ENCODE measurements at places on chromosomes 2 and 18. TPM values are rescaled to one million over a fixed set of nuclear protein-coding genes. Genes with fewer than 3 reads are reported as not detected.

GRCh38 chr2:196249171-196249570 lies 77.8 kb upstream of the STK17B start:
- H3K36me3 ChIP-seq: no peaks in the 10 kb centered on the region
- no peak for DNase-seq
- peaks cover 12% of the 10 kb centered on the region for H3K4me1 ChIP-seq
- H3K27ac ChIP-seq: no peak overlapping the region
- H3K4me3 ChIP-seq: no peak overlapping the region
- no peaks in the 10 kb centered on the region for H3K27me3 ChIP-seq

The RRM2 gene
- total RNA-seq: 169 TPM

DNA sequence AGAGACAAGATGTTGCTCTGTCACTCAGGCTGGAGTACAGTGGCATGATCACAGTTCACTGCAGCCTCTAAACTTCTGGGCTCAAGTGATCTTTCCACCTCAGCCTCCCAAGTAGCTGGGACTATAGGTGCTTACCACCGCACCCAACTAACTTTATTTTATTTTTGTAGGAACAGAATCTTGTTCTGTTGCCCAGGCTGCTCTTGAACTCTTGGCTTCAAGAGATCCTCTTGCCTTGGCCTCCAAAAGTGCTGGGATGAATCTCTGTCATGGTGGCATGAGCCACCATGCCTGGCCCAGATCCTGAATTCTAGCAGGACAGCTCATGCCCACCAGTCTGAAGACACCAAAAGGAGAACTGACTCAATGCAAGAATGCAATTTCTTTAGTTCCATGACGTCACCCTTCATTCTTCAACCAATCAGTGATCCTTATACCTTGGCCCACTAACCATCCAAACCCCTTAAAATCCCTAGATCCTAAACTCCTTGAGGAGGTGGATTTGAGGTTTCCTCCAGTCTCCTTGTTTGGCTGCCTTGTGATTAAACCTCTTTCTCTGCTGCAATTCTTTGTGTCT lies 25.6 kb upstream of the CXXC1 start:
- H3K4me3 ChIP-seq: no peak overlapping the region
- H3K27me3 ChIP-seq: no peaks in the 10 kb centered on the region
- no peak overlapping the region for H3K27ac ChIP-seq
- H3K36me3 ChIP-seq: no peaks in the 10 kb centered on the region
- no peaks in the 10 kb centered on the region for H3K4me1 ChIP-seq

The SETBP1 gene
- 4.0 TPM for total RNA-seq

DNA sequence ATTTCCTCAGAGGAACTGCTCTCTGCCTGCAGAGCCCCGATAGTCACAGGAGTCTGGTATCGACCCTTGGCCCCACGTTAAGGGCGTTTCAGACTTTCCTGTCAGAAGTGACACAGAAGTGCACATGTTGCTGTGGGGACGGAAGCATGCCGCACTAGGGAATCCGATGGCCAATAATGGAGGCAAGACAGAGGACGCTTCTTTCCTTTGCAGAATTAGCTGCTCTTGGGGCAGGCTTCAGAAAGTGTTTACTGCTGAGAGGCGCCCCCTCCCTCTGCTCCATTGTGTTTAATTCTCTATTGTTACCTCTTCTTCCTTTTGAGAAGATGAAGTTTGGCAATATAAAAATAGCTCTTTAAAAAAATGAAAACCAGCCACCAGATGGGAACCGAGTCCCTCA lies 118.6 kb upstream of the EML6 start:
- peaks cover 23% of the 10 kb centered on the region for H3K4me1 ChIP-seq
- H3K27ac ChIP-seq: peak overlapping the region; percentile 30
- H3K27me3 ChIP-seq: no peaks in the 10 kb centered on the region
- H3K4me3 ChIP-seq: no peak overlapping the region
- no peaks in the 10 kb centered on the region for H3K36me3 ChIP-seq

The SCN2A gene
- total RNA-seq: not detected

The CROCC2 gene
- total RNA-seq: not detected

DNA sequence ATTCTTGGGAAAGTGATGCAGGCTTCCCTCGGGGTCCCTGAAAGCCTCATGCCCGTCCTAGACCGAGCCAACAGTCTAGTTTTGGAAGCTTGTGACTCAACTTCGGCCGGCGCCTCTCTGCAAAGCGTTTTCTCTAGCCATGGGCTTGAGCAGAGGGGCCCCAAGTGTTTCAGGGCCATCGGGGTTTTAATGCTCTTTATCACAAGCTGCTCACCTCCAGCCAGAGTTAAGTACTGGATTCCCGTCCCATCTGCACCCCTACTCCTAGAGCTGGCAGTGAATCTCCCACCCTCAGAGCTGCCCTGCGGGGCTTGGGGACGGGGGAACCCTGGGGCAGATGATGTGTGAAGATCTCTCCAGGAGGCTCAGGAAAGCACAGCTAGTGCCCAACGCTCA lies 7.3 kb downstream of the RAX start:
- H3K27me3 ChIP-seq: no peaks in the 10 kb centered on the region
- DNase-seq: no peak
- H3K4me3 ChIP-seq: no peak overlapping the region
- no peaks in the 10 kb centered on the region for H3K36me3 ChIP-seq
- no peaks in the 10 kb centered on the region for H3K4me1 ChIP-seq
- no peak overlapping the region for H3K27ac ChIP-seq

DNA sequence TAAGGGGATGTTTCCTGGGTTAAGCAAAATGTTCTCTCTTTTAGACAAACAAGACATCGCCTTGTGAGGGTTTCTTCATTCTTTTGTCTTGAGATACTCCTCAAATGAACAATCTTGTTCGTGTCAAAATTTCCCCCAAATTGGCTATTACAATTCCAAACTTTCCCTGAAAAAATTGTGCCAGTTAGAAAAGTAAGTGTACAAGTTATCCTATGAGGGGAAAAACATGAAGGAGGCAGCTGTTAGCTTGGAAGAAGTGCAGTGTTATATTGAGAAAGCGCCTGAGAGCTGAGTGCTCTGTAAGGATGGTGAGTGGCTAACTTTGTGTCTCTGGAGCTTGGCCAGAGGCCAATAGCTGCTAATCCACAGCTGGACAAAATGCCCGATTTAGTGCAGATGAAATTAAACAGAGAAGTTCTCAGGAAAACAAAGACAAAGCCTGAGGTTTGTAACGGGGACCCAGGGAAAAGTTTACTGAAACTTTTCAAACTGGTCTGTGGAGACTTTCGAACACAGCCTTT lies 14.1 kb upstream of the PLEKHH2 start:
- no peaks in the 10 kb centered on the region for H3K27me3 ChIP-seq
- no peak overlapping the region for H3K4me3 ChIP-seq
- DNase-seq: no peak
- H3K36me3 ChIP-seq: no peaks in the 10 kb centered on the region
- H3K27ac ChIP-seq: no peak overlapping the region

The UGT1A8 gene
- total RNA-seq: 0.50 TPM

The C2orf80 gene
- not detected for total RNA-seq

GRCh38 chr2:95024960-95025405 lies 525 bp upstream of the MAL start:
- no peak overlapping the region for H3K4me3 ChIP-seq
- no peaks in the 10 kb centered on the region for H3K36me3 ChIP-seq
- no peaks in the 10 kb centered on the region for H3K4me1 ChIP-seq
- DNase-seq: no peak

DNA sequence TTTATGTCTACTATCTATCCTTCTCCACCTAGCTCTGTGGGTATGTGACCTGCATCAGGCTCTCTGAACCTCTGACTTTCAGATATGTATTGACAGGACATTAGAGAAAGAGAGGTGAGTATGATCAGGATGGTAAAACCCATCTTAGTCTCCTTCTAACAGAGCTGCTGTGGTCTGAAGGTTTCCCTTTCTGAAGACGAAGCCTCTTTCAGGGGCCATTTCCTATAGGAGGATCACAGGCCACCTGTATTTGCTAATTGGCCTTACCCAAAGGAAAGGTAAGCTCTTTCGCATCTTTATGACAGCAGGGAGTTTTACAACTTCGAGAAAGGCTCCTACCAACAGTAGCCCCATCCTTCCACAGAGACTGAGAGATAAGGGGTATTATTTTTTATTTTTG lies 442.9 kb downstream of the KCNJ3 start:
- DNase-seq: no peak
- no peak overlapping the region for H3K27ac ChIP-seq

DNA sequence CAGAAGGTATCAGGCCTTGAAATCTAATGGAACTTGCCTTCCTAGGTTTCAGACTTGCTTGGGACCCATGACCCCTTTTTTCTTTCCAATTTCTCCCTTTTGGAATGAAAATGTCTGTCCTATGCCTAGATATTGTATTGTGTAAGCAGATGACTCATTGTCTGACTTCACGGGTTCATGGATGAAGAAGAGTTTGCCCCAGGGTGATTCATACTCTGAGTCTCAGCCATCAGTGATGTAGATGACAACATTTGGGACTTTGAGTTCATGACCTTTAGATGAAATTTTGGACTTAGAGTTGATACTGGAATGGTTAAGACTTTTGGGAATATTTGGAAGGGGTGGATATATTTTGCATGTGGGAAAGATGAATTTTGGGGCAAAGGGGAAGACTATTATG lies 11.2 kb upstream of the SCYGR5 start:
- no peaks in the 10 kb centered on the region for H3K27me3 ChIP-seq
- H3K4me1 ChIP-seq: peaks cover 11% of the 10 kb centered on the region
- no peak overlapping the region for H3K4me3 ChIP-seq
- H3K27ac ChIP-seq: peak overlapping the region; percentile 37

DNA sequence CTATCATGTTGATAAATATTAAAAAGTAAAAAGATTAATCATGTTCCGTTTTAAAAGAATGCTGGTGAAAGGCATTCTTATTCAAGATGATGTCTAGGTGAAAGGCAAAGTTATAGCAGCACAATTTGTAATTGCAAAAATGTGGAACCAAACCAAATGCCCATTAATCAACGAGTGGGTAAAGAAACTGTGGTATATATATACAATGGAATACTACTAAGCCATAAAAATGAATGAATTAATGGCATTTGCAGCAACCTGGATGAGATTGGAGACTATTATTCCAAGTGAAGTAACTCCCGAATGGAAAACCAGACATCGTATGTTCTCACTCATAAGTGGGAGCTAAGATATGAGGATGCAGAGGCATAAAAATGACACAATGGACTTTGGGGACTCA lies 286.4 kb downstream of the ARHGAP15 start:
- H3K36me3 ChIP-seq: no peaks in the 10 kb centered on the region
- H3K4me1 ChIP-seq: no peaks in the 10 kb centered on the region
- no peaks in the 10 kb centered on the region for H3K27me3 ChIP-seq
- no peak overlapping the region for H3K27ac ChIP-seq
- H3K4me3 ChIP-seq: no peak overlapping the region

Data from Caco-2 (cell line).